ENCODE measurements at places on chromosomes 2 and 18. TPM values are rescaled to one million over a fixed set of nuclear protein-coding genes. Genes with fewer than 3 reads are reported as not detected.

DPYSL5 gene
- 7.5 TPM for total RNA-seq

GPN1 gene
- 60.1 TPM for total RNA-seq

IL37 gene
- total RNA-seq, result not detected

CLEC4F gene
- not detected for total RNA-seq
